Hippocampal formation (tissue), 2 donors: ENCODE measurements at places on chromosomes 12 and 14.

DNA sequence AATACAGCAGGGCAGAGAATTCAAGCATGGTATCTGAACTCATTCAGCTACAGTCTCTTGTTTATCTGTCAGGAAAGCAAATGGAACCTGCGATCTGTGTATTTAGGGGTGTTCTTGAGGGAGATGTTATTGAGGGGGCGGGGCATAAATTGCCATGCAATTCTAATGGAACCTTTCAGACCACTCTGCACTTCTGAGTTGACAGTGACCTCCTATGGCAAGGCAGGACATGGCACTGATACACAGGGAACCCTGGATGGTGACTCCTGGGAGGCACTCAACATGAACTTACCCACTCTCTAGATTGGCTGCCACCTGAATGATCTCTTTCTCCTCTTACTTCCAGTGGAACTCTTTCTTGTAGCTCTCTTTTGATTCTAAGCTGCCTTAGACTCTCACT lies 787.3 kb downstream of the VRK1 start:
- DNase-seq, result no peak

DNA sequence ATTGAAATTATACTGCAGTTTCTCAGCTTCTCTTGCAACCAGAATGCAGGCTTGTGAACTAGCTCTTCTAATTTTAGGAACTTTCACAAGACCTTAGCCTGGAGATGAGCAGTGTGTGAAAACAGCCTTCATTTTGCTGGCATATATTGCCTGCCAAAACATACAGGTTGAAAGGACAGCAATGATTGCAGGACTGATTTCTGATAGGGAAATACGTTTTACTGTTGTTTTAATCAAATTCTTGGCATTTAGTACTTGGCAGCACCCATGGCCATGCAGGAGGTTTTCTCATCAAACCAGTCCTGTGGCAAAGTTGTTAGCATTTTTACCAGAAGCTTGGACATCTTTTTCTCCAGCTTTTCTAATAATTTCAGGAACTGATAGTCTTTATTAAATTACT lies 91.9 kb upstream of the MUCL1 start:
- DNase-seq, result no peak

- DNase-seq, result no peak
These were observed 10.1 kb downstream of the L2HGDH start for GRCh38 chr14:50301914-50302313.

DNA sequence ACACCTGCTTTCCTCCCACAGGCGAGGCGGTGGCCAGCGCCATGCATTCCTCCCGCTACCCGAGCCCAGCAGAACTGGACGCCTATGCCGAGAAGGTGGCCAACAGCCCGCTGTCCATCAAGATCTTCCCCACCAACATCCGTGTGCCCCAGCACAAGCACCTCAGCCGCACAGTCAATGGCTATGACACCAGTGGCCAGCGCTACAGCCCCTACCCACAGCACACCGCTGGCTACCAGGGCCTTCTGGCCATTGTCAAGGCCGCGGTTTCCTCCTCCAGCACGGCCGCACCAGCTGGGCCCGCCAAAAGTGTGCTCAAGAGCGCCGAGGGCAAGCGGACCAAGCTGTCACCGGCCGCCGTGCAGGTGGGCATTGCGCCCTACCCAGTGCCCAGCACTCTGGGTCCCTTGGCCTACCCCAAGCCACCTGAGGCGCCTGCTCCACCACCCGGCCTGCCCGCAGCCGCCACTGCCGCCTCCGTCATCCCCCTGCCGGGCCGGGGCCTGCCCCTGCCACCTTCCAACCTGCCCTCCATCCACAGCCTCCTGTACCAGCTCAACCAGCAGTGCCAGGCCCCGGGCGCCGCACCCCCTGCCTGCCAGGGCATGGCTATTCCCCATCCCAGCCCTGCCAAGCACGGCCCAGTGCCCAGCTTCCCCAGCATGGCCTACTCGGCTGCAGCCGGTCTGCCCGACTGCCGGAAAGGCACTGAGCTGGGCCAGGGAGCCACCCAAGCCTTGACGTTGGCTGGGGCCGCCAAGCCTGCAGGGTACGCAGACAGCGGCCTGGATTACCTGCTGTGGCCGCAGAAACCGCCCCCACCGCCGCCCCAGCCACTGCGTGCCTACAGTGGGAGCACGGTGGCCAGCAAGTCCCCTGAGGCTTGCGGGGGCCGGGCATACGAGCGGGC lies 54.6 kb downstream of the FAM222A start:
- no peak for DNase-seq

DNA sequence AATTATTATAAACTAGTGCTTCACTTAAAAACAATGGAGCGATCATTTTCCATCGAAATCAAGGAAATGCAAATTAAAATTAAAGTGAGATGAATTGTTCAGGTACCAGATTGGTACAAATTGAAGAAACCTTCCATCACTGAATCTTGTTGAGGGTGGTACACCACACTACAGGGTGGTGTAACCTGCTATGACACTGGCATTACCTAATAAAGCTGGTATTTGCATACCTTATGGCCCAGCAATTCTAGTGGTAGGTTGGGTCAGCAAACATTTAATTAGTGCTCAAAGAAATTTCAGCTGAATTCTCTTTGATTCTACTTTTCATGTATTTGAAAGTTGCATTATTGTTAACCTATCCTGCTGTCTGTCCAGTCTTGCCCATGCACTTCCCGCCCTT lies 9.2 kb downstream of the TIGAR start:
- DNase-seq, result no peak

GRCh38 chr12:6784761-6785160 lies 4.6 kb upstream of the CD4 start:
- no peak for DNase-seq

GRCh38 chr14:24437020-24437735 lies 5.4 kb downstream of the SDR39U1 start:
- no peak for DNase-seq

DNA sequence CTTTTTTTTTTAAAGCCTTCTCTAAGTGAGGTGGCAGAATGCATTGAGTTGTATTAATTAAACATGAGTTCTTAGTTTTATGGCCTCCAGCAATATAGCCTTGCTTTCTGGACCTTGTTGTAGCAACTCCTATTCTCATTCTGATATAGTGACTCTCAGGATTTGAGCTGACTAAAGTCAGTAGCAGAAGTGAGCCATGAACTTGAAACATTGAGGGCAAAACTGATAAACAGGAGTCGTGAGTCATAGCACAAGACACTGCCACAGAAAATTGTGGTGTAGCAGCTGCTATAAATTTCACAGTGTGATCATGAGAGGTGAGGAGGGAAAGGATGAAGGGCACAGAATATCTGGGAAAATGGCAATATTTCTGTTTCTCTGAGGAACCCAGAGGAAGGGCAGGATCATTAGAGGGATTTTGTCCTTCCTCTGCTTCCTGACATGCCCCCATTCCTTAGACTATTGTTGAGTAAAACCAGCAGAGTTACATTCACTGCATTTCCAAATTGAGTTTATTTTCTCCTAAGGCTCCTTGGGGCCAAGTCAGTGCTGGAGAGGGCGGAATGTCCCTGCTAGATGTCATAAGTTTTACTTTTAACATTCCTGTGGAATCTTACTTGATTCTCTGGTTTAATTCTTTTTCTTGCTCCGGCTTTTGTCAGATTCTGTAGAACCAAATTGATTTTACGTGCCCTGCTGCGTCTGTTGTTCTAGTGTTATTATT lies 7.5 kb downstream of the KLRG1 start:
- DNase-seq, result no peak

- DNase-seq, result no peak
These were observed 40.6 kb downstream of the SPRING1 start for GRCh38 chr12:116697305-116697704.

DNA sequence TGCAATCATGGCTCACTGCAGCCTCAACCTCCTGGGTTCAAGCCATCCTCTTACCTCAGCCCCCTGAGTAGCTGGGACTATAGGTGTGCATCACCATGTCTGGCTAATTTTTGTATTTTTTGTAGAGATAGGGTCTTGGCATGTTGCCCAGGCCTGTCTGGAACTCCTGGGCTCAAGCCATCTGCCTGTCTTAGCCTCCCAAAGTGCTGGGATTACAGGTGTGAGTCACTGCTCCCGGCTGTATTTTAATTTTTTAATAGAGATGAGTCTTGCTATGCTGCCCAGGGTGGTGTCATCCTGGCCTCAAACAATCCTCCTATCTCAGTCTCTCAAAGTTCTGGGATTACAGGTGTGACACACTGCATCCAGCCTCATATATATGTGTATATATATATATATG lies 31.7 kb upstream of the GPRC5A start:
- DNase-seq, result no peak

DNA sequence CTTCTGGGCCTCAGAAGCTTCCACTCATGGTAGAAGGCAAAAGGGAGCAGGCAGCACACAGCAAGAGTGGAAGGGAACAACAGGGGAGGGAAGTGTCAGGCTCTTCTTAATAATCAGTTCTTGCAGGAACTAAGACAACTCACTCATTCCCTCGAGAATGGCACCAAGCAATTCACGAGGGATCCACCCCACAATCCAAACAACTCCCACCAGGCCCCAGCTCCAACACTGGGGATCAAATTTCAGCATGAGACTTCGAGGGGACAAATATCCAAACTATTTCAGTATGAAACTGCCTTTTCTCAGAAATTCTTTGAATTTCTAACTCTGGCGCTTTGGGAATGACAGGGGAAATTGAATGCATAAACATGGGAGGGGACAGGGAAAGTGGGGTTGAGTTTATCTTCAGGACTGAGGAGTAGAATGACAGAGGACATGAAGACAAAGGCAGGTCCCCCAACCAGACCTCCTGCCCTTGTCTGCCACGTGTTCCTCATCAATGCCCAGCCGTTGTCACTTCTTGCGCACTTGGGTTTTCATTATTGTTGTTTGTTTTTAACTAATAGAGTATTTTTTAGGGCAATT lies 24.6 kb upstream of the APOF start:
- no peak for DNase-seq

- DNase-seq, result no peak
These were observed 403.3 kb downstream of the ETNK1 start for GRCh38 chr12:23028158-23028802.

- no peak for DNase-seq
These were observed 5.4 kb upstream of the KRT2 start for GRCh38 chr12:52657250-52657902.
